Stimulated activated CD8-positive, alpha-beta memory T cell treated with anti-CD3 and anti-CD28 coated beads, Interleukin-7, amount 100 ng/mL, for 48 hours (primary cell): ENCODE measurements at places on chromosomes 16 and 17.

- no peak for DNase-seq
Measured at GRCh38 chr17:80101946-80102663, 724 bp downstream of the GAA start.

GRCh38 chr17:34623856-34624766 lies 44.7 kb downstream of the TMEM132E start:
- DNase-seq = no peak

DNA sequence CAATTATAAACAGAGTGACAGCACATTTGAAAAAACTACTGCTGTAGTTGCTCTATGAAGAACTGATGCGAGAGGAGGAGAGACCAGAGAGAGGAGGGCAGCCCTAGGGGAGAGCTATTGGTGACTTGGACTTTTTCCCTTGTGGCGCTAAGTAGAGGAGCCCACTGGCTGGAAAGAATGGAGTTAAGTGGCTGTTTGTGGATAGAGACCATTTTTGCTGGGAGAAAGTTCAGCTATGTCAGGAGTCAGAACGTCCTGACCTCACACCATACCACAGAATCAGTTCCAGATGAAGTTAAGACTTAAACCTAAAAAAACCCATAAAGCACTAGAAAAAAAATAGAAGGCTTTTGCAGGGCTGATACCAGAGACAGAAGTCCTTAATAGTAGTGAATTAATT lies 2.0 kb downstream of the POLR2A start:
- no peak for DNase-seq

DNA sequence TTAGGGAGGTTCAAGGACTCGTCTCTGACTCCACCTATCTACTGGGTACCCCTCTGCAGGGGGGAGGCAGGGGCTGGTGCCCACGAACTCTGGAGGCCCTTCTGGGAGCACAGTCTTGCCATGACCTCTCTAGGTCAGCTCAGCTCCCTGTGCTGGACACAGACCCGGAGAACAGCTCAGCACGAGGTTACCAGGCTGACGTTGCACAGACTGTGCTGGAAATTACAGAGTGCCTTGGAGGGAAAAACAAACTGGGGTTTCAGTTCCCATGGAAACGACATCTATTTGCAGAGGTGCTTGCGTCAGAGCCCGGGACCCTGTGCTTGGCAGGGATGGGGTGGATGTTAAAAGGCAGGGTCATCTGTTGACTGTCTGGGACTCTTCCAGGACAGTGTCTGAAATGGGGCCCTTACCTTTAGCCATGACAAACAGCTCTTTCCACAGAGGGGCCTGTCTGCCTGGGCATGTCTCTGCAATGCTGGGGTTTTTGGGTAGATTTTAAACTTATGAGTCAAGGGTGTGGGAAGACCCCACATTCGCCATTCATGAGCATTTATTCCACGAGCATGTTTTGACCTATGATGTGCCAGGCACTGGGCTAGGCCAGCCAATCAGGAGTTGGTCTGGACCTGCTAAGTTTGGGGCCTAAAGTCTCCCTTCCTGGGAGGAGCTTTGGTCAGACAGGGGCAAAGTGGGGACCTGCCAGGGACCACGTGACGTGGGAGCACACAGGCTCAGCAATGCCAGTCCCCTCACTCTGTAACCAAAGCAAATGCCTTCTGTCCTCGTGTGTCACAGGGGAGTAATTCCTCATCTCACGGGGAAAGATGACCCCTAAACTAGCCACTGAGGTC lies 22.5 kb downstream of the CCR7 start:
- peak; percentile 86 for DNase-seq

DNA sequence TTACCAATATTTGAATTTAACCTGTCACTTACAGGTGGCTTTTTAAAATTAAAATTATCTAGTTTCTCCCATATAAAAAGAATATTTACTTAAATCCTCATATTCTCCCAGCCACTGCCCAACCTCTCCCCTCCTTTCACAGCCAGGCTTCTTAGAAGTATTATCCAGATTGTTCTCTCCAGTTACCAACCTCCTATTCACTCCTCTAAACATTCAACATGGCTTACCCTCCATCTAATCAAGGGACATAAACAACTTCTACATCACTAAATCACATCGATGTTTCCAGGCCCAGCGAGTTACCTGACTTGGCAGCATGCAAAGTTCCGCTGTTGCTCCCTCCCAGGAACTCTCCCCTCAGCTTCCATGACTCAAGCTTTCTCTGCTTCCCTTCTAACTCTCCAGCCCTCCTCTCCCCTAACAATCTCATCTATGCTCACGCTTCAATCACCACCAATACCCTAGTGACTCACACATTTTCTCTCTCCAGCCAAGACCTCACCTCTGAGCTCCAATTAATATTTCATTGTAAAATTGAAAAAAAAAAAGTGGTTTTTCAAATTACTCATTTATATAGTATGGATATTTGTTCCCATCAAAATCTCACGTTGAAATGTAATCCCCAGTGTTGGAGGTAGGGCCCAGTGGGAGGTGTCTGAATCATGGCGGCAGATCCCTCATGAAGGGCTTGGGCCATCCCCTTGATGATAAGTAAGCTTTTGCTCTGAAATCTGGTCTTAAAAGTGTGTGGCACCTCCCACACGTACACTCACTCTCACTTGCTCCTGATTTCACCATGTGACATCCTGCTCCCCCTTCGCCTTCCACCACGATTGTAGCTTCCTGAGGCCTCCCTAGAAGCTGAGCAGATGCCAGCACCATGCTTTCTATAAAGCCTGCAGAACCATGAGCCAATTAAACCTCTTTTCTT lies 88.5 kb downstream of the HELZ start:
- DNase-seq = no peak

DNA sequence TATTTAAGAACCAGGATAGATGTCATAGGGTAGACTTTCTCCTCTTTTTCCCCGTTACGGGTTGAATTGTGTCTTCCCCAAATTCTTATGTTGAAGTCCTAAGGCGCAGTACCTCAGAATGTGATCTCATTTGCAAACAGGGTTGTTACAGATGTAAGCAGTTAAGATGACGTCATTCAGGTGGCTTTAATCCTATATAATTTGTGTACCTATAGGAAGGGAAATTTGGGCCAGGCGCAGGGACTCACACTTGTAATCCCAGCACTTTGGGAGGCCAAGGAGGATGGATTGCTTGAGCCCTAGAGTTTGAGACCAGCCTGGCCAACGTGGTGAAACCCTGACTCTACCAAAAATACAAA lies 99.5 kb upstream of the DHX40 start:
- DNase-seq = no peak

DNA sequence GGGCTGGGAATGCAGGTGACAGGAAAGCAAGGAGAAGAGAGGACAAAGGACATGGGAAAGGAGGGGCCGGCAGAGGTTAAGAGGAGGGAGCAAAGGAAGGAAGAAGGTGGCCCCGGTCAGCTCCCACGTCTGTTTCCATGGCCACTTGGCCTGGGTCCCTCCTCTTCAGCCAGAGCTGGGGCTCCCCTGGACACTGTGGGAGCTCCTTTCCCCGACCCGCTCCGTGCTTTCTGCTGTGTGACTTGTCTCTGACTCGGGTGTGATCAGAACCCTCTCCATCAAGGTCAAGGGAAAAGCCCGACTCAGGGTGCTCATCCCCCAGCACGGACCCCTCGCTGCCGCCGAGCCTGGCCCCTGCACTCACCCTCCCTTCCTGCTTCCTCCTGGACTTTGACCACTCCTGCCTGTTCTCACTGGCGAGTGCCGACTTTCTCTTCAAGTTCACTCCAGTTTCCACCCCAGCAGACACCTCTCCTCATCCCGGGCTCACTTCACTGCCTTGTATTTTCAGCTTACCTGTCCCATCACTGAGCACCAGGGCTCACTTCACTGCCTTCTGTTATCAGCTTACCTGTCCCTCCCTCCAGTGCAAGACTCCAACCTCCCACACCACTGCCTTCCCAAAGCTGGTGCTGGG lies 61.2 kb downstream of the MEAK7 start:
- DNase-seq = no peak

GRCh38 chr16:27839419-27839818 lies 224.1 kb downstream of the GSG1L start:
- DNase-seq = no peak

DNA sequence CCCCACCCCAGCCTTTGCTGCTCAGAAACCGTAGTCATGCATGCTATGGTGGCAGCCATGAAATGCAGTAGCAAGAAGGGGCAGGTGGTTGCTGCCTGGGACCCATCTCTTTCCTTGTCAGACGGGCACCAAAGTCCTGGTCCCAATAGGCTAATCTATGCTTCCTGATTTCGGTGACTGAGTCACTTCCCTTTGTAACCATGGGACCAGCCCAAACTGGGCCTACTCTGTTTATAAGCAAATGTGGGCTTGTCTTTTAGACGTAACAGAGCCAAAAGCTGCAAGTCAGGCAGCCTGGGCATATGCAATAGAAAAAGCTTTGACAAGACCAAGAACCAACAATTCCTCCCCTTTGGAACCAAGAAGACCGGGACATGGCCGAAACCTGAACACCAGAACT lies 99.1 kb upstream of the RBBP6 start:
- DNase-seq = no peak

DNA sequence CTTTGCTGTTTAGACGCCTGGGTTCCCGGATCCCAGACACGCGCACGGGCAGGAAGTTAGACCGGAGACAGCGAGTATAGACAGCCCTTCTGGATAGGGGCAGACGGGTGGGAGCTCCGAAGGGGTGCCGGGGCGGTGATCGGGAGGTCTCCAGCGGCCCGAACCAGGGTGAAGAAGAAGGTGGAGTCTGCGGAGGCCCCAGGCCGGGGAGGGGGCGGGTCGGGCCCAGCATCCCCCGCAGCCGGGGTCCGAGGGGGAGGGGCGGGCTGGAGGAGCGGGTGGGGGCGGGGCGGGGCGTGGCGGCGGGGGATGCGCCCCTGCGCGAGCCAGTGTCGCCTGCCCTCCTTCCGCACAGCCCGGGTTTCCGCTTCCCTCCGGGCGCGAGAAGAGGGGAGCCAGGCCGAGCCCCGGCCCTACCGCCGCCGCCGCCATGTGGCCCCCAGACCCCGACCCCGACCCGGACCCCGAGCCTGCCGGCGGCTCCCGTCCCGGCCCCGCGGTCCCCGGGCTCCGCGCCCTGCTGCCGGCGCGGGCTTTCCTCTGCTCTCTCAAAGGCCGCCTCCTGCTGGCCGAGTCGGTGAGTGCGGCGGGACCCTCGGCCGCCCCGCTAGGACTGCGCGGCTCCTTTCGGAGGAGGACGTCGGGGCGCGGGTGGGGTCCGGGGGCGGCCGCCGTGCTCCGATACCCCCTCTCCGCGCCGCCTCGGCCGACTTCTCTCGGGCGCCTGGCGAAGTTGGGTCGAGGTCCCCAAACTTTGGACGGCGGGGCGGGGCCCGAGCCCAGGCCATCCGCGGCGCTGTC lies at the start of gene CMTM3:
TSS of gene CMTM3 (plus strand) at position 329 of the 801 bp plus-strand sequence. CDS start at position 431, 102 bp downstream.
- DNase-seq = peak; percentile 45

DNA sequence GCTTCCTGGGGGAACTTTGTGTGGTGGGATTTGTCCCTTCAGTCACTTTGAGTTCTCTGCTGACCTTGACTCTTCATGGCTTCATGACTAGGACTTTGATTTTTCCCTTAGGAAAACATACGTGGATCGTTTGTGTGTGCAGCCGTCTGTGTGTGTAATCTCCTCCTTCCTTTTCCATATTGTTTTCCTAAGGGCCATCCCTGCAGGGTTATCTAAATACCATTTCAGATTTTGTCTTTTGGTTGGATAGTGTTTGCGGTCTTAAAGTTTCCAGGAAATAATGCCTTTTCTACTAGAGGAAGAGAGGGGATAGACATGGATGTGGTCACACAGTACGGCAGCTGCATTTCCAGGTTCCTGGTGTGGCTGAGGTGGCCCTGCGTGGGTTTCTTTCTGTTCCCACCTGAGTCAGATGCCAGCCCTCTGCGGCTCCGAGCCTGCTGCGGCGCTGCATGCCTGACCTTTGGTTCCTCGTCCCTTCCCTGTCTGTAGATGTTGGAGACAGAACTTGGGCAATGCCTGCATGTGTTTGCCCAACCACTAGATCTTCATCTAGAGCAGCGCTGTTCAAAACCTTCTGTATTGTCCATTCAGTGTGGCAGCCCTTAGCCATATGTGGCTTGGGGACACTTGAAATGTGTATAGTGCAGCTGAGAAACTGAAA lies 72.0 kb upstream of the LGALS9 start:
- no peak for DNase-seq

DNA sequence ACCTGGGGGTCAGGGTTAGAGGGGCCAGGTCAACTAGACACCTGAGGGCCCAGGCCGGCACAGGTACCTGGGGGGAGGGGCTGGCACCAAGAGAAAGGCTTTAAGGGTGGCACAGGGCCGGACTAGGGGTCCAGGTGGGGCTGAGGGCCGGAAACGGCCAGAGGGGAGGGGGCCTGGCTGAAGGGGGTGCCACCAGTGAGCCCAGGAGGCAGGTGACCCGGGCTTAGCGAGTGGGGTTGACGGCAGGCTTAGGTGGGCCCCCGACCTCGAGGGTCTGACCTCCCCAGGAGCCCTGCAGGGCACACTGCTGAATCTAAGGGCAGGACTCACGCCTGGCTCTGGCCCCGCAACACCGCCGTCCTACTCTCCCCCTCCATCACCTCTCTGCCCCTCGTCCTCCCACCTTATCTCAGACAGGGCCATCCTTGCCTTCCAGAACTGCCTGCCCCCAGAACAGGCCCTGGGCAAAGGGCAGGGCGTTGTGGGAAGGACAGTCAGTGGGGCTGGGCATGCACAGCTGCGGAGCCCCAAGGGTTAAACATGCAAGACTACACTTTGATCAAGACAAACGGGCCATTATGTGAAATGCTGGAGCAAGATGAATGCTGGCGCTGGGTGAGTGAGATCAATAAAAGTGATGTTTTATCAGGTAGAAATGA lies 44.4 kb downstream of the ACTG1 start:
- DNase-seq = no peak

- no peak for DNase-seq
Measured at GRCh38 chr17:74049967-74050458, 153.5 kb upstream of the RPL38 start.

DNA sequence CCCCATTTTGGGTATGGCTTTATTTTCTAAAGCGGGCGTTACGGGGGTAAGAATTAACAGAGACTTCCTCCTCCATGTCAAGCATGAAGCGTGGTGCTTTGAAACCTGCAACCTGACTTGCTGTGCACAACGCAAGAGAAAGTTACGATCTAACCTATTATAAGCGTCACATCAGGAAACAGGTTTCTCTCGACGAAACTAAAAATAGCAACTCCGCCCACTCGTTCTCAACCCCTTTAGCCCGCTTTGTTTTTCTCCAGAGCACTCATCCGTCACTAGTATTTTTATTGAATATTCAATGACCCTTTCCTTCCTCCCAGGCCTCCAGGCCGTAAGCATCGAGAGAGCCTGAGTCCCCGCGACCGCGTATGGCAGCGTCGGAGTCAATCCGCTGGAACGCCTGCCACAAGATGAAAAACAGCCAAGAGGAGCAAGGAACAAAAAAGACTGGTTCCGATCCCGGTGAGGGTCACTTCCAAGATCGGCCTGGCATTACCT lies 555 bp downstream of the NUP88 start:
- peak; percentile 8 for DNase-seq
